ENCODE measurements at places on chromosomes 13 and 19.

GRCh38 chr13:98913741-98914140 lies 64.1 kb downstream of the DOCK9 start:
- DNase-seq, result no peak

- no peak for DNase-seq
These were observed 35.7 kb downstream of the STK24 start for GRCh38 chr13:98541191-98541590.

DNA sequence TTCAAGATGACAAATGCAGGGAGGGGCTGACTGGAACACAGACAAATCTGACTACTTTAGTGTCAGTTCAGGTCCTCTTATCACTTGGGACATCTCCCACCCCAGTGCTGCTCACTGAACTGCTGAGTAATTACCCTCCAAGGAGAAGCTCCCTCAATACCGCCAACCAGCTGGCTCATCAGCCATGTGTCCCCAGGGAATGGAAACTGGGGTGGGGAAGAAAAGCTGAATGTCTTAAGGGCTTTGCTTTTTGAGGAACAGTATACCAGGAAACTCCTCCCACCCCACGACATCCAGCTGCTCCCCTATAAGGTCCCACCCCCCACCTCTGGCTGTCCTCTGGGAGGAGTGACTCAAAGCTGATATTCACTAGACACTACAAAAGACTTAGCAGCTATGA lies 2.0 kb downstream of the ZNF823 start:
- DNase-seq, result peak; percentile 22

DNA sequence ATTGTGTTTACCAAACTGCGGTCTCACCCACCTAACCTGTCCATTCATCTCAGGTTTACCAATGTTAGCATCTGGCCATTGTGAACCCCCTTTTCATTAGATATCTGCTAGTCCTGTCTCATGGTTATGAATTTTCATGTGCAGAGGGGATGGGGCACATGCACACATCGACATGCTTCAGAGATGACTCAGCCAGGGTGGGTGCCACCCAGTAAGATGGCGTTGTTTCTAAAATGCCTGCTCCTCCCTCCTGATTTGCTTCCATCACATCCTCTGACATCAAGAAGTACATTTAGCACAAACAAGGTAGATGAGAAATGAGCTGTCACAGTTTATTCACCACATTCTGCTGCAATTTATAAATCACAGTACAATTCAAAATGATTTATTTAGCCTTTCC lies 51.3 kb downstream of the GPALPP1 start:
- peak; percentile 36 for DNase-seq

GRCh38 chr13:112651311-112651710 lies 38.5 kb upstream of the ATP11A start:
- DNase-seq, result no peak

- no peak for DNase-seq
These were observed 184.7 kb downstream of the COG6 start for GRCh38 chr13:39840201-39840600.

GRCh38 chr19:4497770-4498389 lies 20.4 kb downstream of the PLIN4 start:
- no peak for DNase-seq

GRCh38 chr13:99421758-99422585 lies 79.3 kb upstream of the TM9SF2 start:
- no peak for DNase-seq
